Stimulated activated CD4-positive, alpha-beta T cell treated with anti-CD3 and anti-CD28 coated beads, Interleukin-15, amount 100 ng/mL, for 48 hours (primary cell): ENCODE measurements at places on chromosomes 1 and 21.

DNA sequence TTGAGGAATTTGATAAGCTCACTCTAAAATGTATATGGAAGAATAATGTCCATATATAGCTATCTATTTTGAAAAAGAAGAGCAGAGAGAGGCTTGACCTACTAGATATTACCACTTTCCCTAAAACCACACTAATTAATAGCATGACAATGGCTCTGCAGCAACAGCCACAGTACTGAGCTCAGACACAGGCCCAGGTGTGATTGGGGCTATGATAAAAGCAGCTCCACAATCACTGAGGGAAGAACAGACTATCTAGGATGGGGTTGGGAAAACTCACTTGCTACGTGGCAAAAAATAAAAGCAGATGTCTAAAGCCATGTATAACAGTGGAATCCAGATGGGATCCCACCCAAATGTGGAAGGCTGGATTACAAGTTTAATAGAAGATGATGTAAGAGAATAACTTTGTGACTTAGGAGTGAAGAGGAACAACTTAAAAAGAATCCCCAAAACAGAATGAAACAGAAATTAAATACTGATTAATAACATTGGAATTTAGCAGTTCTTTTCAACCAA lies 80.8 kb upstream of the RAB4A start:
- DNase-seq = no peak

GRCh38 chr1:156081917-156082308 lies 352 bp downstream of the MEX3A start:
- DNase-seq = no peak

DNA sequence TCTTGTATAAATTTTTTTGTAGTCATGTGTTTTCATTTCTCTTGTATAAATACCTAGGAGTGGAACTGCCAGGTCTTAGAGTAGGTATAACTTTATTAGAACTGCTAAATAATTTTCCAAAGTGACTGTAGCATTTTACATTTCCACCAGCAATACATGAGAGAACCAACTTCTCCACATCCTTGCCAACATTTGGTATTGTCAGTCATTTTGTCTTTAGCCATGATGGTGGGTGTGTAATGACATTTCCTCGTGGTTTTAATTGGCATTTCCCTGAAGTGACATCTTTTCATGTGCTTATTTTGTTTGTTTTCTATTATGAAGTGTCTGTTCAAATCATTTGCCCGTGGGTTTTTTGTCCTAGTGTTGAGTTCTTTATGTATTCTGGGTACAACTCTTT lies 29.7 kb downstream of the ZBTB8A start:
- DNase-seq = no peak

DNA sequence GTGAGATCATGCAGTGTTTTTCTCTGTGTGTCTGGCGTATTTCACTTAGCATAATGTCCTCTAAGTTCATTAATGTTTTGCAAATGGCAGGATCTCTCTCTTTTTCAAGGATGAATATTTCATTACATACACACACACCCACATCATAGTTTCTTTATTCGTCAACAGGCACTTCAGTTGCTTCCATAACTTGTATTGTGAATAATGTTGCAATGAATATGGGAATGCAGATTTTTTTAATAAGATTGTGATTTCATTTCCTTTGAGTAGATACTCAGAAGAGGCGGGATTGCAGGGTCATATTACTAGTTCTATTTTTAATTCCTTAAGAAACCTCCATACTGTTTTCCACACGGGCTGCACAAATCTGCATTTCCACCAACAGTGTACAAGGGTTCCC lies 134.0 kb downstream of the CLEC20A start:
- no peak for DNase-seq

GRCh38 chr21:41168391-41169257 lies 664 bp downstream of the BACE2 start:
- no peak for DNase-seq

- DNase-seq = no peak
Observed at GRCh38 chr1:54125386-54126070, 27.3 kb downstream of the CDCP2 start.

- DNase-seq = no peak
Observed at GRCh38 chr1:53331446-53332185, 3.7 kb upstream of the LRP8 start.

DNA sequence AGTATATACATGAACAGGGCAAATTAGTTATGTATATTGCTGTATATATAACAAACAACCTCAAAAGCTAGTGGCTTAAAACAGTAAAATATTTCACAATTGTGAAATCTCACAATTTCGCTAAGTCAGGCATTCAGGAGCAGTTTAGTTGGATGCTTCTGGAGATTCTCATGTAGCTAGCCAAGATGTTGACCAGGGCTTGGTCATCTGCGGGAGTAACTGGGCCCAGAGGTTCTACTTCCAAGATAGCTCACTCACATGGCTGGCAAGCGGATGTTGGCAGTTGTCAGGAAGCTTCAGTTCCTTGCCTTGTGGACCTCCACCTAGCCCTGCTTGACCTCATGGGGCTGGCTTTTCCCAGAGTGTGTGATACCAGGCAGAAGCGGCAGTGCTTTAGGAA lies 95.6 kb downstream of the TTC3 start:
- DNase-seq = no peak

DNA sequence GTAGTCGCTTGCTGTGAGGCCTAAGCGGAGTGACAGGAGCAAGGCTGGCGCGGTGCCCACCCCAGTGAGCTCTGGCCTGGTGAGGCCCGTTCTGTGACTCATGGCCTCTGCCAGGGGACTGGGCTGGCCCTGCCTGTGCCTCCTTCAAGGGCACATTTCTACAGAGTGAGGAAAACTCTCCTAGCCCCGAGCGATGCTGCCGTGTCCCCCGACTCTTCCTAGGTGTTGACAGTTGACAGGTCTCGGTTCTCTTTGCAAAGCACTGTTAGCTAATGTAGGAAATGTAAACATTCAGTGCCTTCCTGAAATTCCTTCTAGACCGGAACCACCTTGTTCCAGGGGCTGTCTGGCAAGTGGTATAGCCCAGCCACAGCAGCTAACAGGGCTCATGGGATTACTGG lies 43.9 kb downstream of the ABCG1 start:
- DNase-seq = no peak

GRCh38 chr1:33459691-33460090 lies 12.8 kb upstream of the ZSCAN20 start:
- DNase-seq = no peak
